Cortex of kidney (tissue), 1 donor: ENCODE measurements at places on chromosomes 13 and 19.

DNA sequence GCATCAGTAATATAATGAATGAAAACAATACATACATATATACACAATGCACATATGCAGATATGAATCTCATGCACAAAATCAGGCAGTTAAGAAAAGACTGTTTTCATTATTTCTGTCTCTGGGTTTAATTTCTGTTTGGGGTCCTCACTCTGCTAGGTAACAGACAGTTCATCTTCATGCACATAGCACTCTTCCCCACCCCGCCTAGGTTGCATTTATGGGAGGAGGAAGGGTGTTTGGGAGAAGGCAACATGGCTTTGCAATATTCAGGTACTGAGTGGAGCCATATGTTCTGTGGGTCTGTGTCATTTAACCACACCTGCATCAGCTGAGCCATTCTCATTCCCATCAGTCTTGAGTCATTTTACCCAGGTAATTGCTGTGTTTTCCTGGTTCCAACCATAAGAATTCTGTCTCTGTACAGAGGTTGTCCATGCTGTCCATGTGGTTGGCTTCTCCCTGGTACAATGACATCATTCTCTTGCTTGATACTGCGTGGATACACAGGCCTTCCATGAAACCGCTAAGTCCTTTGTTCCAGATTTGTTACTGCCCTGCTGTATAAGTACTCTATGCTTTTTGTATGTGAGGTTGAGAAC, 45.3 kb downstream of the RFC3 start:
- no peak for DNase-seq

DNA sequence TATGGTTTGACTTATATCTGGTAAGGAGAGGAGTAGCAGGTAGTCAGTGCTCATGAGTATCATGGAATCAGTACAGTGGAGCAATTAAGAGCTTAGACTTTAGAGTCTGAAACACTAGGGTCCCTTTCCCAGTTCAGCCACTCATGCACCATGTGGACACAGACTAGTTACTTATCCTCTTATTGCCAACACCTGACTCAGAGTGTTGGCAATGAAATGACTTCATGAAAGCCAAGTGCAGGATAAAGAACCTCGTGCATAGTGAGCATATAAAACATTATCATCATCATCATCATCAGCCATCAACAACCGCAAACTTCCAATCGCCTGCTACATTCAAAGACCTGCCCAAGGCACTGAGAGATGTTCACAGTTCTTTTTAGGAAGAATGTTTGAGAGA, 164.2 kb downstream of the FOXO1 start:
- no peak for DNase-seq

DNA sequence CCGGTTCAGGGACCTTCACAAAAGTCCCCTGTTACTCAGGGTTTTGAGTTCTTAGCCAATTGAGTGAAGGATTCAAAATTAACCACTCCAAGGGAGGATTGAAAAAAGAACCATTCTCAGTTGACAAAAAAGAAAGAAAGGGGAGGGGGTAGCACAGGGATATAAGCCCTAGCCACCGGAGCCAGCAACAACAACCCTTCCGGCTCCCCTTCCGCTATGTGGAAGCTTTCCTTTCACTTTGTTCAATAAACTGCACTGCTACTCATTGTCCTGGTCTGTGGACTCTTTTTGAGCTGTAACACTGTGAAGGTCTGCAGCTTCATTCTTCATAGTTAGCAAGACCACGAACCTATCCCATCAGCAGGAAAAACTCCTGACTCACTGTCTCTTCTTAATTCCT, 1488.1 kb upstream of the PRR20A start:
- DNase-seq, result no peak

DNA sequence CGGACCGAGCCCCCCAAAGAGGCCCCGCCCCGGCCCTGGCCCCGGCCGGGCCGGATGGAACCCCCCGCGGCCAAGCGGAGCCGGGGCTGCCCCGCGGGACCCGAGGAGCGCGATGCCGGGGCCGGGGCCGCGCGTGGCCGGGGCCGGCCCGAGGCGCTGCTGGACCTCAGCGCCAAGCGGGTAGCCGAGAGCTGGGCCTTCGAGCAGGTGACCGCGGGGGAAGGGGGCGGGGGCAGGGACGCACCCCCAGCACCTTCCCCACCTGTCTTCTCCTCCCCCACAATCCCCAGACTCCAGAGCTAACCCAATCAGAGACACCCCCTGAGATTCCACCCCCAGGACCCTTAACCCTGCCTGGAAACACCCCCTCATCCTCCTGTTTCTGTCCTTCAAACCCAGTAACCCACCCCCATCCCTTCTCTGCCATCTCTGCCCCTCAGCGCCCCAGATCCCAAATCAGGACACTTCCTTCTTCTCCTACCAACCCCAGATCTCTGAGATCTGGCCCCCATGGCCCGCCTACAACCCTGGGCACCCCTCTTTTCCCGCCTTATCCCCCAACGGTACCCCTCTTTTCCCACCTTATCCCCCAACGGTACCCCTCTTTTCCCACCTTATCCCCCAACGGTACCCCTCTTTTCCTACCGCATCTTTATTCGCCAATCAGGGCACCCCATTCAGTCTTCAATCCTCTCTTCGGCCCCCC, 505 bp downstream of the ZSWIM4 start:
- no peak for DNase-seq

- no peak for DNase-seq
These were observed at the start of gene ZNF418 for GRCh38 chr19:57934820-57935665. Gene ZNF418 (minus strand): TSS chr19:57935402. CDS start chr19:57933822, 1,580 bp downstream.

DNA sequence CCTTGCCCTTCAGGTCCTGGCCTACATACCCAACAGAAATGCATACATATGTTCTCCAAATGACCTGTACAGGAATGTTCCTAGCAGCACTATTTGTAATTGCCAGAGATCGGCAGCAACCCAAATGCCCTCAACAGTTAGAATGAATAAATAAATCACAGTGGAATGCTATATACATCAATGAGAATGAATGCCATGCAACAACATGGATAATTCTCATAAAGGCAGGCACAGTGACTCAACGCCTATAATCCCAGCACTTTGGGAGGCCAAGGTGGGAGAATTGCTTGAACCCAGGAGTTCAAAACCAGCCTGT, 18.6 kb downstream of the TEX101 start:
- DNase-seq, result no peak

DNA sequence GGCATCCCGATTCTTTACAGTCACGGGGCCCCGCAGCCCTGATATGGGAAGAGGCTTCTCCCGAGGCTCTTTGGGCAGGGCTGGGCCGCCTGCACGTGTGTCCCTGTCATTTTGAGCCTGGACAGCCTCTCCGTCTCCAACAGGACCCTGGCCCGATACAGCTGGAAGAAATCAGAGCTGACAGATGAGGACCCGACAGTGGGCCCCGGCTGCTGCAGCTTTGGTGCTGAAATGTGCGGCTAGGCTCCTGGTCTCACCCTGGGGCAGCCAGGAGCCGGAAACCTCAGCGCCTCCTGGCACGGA, 3.2 kb downstream of the PIAS4 start:
- no peak for DNase-seq

GRCh38 chr19:46904114-46905060, 43.6 kb downstream of the ARHGAP35 start:
- no peak for DNase-seq

GRCh38 chr13:24124789-24125476, 35.6 kb upstream of the SPATA13 start:
- DNase-seq, result no peak

- DNase-seq, result no peak
These were observed 9.9 kb upstream of the FPR3 start for GRCh38 chr19:51784922-51785690.
